Ureter (tissue), 1 donor: ENCODE measurements at places on chromosomes 3 and 15. TPM values are rescaled to one million over a fixed set of nuclear protein-coding genes. Genes with fewer than 3 reads are reported as not detected.

The ADIPOQ gene
- total RNA-seq: 0.60 TPM

The POPDC2 gene
- total RNA-seq: 13.9 TPM

DNA sequence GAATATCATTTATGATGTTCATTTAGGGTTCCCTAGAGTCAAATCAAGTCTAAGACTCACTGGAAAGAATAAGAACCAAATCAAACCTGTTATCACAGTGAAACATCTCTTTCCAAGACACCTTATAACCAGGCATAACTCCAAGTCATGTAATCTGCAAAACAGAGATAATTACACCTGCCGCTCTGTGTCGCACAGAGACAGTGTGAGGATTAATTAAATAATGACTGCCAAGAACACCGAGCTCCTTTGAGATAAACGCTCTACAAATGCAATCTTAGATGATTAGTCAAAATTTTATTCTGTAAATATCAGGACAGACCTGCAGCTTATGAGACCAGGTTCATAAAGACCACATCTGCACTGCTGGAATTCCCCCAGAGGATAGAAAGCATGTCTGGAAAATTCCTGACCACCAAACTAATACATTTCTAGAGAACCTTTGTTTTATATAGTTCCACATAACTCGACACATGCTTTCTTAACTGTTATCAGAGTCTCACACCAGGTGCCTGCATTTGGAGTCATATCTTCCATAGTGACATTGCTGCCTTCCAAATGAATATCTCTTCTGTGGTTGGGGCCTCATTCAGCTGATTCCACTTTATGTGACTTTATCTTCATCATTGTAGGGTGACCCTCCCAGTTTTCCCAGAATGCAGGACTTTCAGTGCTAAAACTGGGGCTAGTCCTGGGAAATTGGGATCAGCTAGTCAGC lies 252.8 kb downstream of the CD47 start:
- no peak for DNase-seq

DNA sequence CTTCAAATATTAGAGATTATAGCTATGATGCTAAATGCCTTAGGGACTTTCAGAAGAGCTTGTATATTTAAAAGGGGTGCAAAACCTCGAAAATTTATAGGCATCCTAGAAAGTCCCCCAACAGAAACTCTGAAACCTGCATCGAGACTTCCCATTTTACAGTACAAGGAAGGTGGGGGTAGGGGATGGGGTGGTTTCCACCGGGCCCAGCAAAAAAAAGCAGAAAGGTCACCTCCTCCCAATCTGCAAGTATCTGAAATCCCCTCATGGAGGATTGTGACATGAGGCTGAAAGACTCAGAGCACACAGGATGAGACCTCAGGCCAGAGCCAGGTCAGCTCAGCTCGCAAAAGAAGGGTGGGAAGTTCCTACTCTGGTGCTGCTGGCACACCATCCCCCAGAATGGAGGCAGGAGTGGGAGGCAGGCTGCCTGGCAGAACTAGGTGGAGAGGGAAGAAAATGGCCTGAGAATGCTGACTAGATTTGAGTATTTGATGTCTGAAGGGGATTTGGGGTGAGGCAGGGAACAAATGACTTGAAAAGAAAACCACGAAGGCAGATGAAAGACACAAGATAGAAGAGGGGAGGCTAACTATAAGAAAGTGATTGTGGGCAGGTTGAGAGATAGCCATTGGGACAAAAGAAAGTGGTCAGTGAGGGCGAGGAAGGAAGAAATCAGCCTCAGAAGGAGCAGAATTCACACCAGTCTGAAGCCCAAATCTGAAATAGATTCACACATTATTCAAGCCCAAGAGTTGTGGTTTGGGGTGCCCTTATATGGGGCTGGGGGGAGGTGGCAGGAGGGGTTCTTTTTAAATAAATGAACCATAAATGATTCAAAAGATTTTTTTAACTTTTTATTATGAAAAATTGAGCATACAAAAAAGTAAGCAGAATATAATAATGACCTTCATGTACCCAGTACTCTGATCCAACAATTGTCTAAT lies 22.5 kb upstream of the TSC22D2 start:
- no peak for DNase-seq

- DNase-seq: no peak
These were observed 48.6 kb downstream of the RARB start for GRCh38 chr3:25476639-25477038.

The THBS1 gene
- total RNA-seq: 154 TPM

The MESP2 gene
- total RNA-seq: not detected
